Activated CD4-positive, alpha-beta T cell treated with anti-CD3 and anti-CD28 coated beads for 48 hours (primary cell): ENCODE measurements at places on chromosomes 3 and 15.

GRCh38 chr3:111621535-111621934 lies 26.4 kb upstream of the ZBED2 start:
- DNase-seq = peak; percentile 77

- DNase-seq = no peak
These were observed 5.1 kb downstream of the ONECUT1 start for GRCh38 chr15:52784799-52785671.

GRCh38 chr15:84944311-84944710 lies 37.3 kb upstream of the PDE8A start:
- no peak for DNase-seq

GRCh38 chr15:89230277-89230676 lies 8.9 kb upstream of the RLBP1 start:
- DNase-seq = no peak

DNA sequence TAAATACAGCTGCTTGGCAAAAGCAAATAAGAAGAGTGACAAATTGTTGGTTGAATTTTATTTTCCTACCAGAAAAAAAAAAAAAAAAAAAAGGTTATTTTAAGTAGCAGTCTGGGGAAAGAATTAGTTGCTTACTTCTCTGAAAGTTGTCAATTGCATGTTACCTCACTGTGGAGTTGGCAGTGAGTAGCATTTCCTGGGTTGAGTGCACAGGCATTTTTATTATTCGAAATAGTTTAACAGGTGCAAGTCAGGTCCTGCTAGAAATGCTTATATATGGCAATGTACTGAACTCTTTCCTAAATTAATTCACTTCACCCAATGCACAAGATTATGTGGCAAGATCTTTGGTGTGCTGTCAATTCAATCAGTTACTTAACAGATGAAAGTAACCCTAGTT lies 680.6 kb downstream of the EPHA3 start:
- DNase-seq = no peak

DNA sequence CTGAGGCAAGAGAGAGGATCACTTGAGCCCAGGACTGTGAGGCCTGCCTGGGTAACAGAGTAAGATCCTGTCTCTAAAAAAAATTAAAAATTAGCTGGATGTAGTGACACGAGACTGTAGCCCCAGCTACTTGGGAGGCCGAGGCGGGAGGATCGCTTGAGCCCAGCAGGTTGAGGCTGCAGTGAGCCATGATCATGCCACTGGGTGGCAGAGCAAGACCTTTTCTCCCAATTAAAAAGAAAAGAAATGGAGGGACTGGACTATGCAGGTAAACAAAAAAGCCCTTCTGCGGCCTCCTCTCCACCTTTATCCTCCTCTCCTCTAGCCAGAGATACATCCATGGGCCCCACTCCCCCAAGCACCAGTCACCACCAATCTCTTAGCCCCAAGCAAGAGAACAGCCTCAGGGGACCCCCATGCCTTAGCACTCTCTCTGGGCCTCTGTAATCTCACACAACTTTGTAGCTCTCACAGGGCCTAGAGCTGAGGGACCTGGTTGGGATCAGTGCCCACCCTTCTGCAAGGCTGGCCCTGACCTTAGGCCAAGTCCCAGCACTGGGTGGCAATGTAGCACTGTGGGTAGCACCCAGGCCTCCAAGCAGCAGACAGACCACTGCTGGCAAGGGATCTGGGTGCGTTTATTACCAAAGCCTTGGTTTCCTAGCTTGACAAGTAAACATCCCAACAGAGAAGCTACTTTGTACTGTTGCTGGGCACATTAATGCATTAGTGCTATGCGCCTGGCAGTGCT lies 43.4 kb downstream of the FAM174B start:
- no peak for DNase-seq

DNA sequence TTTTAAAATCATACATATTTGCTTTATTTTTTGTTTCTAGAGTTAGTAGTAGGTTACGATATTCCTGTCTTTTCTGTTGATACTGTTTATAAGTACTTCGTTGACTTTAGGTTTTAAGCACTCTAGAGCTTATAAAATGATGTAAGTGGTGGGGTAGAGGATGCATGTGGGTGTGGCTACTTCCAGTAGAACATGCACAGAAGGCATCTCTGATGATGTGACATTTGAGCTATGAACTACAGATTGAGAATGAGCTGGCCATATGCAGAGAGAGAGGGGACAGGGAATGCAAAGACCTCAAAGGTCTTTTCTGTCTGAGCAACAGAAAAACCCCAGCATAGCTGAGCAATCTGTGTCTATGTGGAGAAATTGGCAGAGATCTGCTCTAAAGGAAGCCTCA lies 233.9 kb upstream of the STAC start:
- DNase-seq = no peak

GRCh38 chr3:79354179-79354688 lies 413.6 kb downstream of the ROBO1 start:
- no peak for DNase-seq

DNA sequence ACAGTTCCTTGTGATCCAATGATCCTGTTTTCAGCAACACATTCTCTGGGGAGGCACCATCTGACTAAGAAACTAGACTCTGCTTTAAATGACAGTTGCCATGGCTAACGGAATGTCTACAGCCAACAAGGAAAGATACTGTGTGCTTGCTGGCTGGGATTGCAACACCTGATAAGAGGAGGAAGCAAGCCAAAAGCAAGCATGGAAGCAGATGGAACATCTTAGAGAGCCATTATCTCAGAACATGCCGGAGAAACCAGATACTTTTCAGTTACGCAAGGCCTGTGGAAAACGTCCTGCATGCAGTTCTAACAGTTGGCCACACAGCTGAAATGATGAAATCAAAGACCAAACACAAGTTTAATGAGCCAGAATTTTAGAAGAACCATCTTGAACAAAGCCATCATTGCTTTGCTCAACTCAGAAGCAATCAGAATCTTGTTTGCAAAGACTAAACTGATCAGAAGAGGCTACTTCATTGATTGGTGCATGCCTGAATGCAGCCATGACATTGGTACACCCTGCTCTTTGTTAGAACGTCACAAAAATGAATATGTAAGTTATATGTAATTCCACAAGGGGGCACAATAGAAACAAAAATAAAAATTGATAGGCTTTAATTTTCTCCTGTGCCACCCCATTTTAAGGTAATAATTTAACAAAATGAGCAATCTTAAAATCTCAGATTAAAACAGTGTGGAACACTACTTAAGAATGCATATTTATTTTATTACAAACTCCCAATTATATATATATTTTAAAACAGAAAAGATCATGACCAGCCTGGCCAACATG lies 50.8 kb downstream of the GXYLT2 start:
- peak; percentile 24 for DNase-seq

GRCh38 chr3:88960019-88960418 lies 147.4 kb upstream of the EPHA3 start:
- DNase-seq = no peak

DNA sequence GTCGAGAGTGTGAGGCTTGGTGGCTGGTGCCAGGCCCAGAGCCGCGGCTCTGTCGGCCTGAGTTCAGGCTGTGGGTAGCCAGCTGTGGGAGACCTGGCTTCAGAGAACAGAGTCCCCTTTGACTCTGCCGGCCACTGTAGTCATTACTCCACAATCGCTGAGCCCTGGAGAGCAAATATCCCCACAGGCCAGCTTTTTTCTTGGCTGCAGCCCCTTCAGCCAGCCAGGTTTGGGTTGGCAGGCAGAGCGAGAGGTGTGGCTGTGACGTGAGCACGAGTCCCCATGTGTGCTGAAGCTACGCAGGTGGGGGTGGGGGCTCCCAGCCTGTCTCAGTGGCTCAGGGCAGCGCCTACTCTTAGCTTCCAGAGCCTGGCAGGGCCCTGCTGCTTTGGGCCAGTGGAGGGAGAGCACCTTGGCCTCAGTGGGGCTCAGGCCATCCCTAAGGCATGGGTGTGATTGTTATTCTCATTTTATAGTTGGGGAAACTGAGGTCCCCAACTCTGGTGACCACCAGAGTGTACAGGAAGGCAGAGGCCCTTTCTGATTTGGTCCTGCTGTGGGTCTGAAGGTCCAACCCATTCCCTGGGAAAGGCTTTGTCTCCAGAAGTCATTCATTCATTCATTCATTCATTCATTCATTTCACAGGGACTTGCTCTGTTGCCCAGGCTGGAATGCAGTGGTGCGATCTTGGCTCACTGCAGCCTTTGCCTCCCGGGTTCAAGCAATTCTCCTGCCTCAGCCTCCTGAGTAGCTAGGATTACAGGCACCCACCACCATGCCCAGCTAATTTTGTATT lies 45.7 kb upstream of the LCTL start:
- DNase-seq = no peak

- no peak for DNase-seq
These were observed 28.9 kb downstream of the MGA start for GRCh38 chr15:41689083-41689482.

- no peak for DNase-seq
These were observed 207.0 kb upstream of the NSMCE3 start for GRCh38 chr15:29476503-29477080.

- DNase-seq = no peak
These were observed 150.3 kb downstream of the AGBL1 start for GRCh38 chr15:86229936-86230335.

GRCh38 chr3:42685891-42686820 lies 819 bp downstream of the KLHL40 start:
- DNase-seq = no peak

GRCh38 chr15:67241132-67241855 lies 13.2 kb downstream of the AAGAB start:
- DNase-seq = peak; percentile 34

DNA sequence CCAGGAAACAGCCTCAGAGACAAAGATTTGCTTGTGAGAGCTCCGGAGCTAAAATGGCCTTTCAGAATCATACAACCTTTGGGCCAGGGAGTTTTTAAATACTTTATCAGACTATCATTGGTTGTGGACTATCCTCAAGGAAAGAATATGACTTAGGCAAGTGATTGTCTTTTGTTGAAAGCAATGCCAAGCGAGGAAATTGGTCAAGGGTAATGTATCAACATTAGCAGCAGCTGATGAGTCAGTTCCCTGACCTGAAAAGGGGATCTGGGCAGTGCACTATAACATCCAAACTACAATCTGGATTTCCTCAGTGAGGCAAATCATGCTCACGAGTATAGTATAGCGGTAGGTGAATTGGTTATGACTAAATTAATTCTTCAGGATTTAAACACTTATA lies 303.6 kb downstream of the LSAMP start:
- DNase-seq = no peak

DNA sequence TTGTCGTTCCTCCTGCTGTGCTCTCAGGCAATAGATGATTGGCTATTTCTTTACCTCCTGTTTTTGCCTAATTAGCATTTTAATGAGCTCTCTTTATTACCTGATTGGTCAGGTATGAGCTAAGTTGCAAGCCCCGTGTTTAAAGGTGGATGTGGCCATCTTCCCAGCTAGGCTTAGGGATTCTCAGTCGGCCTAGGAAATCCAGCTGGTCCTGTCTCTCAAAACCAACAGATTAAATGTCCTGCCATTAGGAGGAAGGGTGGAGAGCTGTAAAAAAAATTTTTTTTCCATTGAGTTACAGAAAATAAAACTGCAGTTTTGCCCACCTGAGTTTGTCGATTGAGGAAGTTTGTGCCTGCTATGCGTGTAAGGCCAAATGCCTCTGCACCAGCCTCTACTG lies 5.4 kb upstream of the ACSBG1 start:
- DNase-seq = no peak

- DNase-seq = no peak
These were observed 44.2 kb downstream of the CMTM8 start for GRCh38 chr3:32282578-32283154.

DNA sequence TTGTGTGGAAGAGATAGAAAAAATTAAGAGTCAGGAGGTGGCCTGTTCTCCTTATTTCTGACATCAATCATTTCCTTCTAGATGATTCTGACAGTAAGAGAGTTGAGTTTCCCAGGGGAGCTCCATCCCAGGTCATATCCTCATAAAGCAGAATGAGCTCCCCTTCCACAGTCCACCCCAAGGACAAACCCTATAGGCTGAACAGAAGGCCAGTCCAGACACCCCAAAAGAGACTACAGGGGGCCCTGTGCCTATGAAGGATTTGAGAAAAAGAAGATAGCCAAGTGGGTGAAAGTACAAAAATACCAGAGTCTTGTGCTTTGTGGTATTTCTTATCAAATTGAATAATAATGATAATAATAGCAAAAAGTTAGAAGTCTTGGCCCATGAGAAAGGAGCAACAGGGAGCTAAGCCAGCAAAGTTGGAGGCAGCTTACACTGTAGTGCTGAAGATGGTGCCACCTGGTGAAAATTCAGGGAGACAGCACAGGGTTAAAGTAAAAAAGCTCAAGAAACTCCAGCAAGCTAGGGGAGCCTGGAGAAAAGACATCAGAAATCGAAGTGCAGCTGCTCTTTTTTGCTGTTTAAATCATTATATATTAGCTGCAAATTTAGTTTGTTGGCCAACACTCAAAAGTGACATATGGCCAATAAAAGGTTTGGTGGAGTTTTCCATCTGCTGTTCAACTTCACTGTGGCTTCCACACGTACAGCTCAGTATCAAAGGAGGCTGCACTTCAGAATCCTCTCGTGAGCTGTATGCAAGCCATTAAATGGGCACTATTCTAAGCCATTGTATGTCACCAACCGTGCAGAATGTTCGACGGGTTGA lies 35.8 kb upstream of the SLC24A5 start:
- DNase-seq = no peak

- no peak for DNase-seq
These were observed 17.5 kb downstream of the AQR start for GRCh38 chr15:34951993-34952392.

GRCh38 chr3:108004647-108005046 lies 86.2 kb downstream of the CD47 start:
- no peak for DNase-seq

- no peak for DNase-seq
These were observed 32.1 kb upstream of the NTRK3 start for GRCh38 chr15:88288661-88289060.

DNA sequence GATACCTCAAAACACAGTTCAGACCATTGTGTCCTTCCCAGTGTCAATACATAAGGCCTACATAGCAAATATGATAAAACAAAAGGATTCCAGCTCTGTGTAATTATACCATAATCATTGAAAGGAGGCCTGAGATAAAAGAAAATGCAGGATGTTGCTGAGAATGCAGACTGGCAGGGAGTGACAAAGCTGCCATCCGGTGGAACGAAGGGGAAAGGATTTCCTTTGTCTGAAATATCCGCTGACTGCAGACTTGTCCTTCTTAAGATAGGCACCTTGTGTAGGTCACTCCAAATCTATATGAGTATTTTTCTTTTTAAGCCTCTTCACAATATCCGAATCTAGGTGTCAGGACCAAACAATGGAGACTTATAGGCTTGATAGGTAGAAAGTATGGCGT lies 108.0 kb downstream of the KCNH8 start:
- DNase-seq = no peak

DNA sequence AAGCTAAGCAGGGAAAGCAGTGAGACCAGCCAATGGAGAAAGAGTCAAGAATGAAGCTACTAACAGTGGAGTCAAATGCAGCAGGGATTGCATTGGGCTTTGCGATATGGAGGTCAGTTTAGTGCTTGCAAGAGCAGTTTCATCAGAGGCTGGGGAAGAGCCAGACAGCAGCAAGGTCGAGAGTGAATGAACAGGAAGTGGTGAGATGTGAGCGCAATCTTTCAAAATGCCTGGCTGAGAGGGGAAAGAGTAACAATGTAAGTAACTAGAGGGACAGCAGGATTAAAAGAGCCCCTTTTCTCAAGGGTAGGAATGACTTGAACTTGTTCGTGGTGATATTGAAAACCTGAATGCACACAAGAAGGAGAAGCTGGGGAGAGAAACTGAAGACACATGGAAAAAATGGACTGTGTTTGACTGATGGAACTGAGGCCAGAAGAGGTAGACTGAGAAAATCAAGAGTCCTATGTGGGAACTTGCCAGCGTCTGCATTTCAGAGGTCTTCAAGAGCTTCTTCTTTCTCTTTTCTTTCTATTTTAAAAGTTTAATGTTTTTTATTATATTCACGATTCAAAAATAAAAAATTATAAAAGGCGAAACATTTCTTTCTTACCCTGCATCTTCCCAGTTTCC lies 30.6 kb upstream of the GPR160 start:
- DNase-seq = peak; percentile 50

- DNase-seq = no peak
These were observed 421.4 kb downstream of the EPHA6 start for GRCh38 chr3:97235611-97236315.
